ENCODE measurements at places on chromosomes 16 and 17.

DNA sequence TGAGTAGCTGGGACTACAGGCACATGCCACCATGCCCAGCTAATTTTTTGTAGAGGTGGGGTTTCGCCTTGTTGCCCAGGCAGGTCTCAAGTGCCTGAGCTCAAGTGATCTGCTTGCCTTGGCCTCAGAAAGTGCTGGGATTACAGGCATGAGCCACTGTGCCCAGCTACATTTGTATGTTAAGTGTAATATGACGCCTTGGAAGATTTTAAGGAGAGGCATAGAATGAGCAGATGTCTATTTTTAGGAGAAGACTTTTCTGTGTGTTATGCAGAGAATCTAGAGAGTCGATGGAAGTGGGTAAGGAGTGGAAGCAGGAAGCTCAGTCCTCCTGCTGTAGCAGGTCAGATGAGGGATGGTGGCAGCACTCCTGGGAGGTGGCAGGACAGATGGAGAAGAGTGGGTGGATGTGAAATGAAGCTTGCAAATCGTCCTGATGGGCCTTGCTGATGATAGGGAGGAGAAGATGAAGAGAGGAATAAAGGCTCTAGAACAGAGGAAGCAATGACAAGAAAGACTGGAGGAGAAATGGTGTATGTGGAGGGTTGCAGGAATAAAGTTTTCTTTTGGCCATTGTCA lies 125.3 kb downstream of the SHISA6 start:
- no peak for DNase-seq

DNA sequence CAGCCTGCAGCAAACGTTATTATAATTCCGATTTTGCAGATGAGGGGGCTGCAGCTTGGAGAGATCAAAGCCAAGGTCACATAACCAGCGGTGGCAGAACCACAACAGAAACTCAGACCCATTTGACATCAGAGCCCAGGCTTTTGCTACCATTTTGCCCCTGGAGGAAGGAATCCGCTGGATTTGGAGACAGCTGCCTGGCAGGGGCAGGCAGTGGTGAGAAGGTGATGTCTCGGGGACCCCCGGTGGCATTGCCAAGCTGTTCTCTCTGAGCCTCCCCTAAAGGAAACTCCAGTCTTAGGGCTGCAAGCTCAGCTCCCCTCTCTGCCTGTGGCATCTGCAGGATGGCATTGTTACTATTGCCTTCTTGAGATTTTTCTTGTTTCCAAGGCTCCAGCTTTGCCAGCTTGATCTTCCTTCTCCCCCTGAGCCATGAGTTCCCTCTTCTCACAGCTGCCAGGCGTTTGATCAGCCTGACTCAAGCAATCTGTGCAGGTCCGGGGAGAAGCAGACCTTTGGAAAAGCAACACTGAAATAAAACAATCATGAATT lies 40.8 kb downstream of the AIPL1 start:
- DNase-seq, result no peak

GRCh38 chr16:51949282-51949681 lies 597.7 kb downstream of the TOX3 start:
- DNase-seq, result no peak

DNA sequence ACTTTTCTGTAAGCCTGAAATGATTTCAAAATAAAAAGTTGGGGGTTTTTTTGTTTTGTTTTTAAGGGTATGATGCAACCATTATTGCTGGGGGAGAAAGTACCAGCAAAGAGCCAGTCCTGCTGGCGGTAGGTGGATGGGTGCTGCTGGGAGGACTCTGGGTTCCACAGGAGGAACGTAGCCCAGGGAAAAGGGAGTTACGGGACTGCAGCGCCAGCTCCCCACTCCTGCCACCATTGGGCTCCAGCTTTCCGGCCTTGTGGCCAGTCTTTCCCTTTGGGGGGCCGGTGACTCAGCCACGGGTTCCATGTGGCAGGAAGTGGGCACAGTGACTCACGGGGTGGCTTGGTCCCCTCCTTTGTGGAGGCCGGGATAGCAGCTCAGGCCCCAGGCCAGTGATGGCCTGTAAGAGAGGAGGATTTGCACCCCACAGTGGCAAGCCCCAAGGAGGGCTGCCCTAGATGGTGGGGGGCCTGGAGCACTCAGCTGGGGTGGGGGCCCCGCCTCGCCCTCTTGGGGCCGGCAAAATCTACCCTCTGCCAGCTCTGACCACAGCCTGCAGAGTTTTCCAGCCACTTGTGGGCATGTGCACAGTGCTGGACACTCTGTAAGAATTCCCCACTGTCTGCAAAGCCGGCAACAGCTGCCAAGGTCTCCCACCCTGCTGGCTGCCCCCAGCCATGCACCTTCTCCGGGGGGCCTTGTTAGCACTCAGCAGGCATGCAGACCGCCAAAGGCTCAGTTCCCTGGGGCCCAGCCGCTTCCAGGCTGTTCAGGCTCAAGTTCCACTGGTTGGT lies 30.4 kb downstream of the SOCS3 start:
- DNase-seq, result no peak

GRCh38 chr17:11330826-11331225 lies 89.8 kb downstream of the SHISA6 start:
- no peak for DNase-seq

GRCh38 chr17:75181608-75182318 lies 996 bp downstream of the SUMO2 start:
- DNase-seq, result peak; percentile 15

DNA sequence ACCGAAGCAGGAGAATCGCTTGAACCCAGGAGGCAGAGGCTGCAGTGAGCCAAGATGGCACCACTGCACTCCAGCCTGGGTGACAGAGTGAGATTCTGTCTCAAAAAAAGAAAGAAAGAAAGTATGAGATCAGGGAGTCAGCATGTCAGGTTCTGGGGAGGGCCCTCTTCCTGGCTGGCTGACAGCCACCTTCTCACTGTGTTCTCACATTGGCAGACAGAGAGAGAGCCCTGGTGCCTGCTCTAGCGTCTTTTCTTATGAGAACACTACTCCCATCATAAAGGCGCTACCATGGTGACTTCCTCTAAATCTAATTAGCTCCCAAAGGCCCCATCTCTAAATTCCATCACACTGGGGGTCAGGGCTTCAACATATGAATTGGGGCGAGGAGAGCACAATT lies 27.6 kb upstream of the RBBP6 start:
- DNase-seq, result no peak

DNA sequence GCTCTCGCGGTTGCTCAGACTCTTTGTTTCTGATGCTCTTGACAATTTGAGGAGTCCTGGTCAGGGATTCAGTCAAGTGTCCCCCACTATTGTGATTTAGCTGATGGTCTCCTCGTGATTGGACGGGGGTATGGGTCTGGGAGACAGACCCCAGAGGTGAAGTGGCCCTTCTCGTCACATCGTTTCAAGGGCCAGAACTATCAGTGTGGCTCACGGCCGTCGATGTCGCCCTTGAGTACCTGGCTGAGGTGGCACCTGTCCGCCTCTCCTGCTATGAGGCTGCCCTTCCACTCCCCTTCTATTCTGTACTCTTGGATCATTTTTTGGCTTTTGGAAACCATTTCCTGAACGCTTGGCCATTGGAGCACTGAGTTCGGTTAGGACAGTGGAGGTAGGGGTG lies 7.4 kb upstream of the MEAK7 start:
- no peak for DNase-seq

- no peak for DNase-seq
Observed at GRCh38 chr16:28933171-28933570, 1.4 kb downstream of the CD19 start.

DNA sequence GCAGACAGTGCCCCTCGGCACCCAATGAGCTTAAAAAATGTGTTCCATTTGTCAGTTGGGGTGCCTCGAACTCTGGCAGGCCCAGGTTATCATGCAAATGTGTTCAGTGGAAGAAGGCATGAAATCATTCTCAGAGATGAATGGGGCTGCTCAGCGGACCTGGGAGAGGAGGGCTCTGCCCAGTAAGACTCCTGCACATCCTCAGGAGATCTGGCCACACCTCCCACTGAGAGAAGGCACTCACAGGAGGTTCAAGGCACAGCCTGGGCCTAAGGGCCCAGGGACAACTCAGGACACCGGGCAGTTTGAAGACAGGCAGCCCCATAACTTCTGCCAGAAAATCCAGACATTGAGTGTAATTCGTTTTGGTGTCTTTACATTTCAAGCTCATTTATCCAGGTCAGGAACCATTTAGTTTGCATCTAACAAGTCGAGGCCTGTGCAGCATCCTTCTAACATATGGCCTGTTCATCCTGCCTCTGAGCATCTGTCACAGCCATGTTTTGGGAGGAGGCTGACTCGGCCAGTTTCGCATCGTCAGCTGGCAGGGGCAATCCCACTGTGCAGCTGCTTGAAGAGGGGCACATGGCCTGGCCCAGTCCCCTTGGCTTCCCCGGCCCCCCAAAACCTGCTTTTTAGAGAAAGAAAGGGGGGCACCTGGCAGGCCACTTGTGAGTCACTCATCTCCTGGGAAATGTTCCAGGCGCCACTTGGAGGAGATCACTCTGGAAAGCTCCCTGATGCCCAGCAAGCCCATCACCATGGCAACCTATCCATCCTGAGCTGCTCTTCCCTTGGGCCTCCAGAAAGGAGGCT lies 31.2 kb upstream of the BCAR1 start:
- DNase-seq, result no peak

- DNase-seq, result no peak
Observed at GRCh38 chr16:11400076-11400475, 54.8 kb downstream of the RMI2 start.

GRCh38 chr16:84455031-84455430 lies 49.4 kb downstream of the MEAK7 start:
- no peak for DNase-seq

- no peak for DNase-seq
Observed at GRCh38 chr16:70726892-70727361, 41.1 kb upstream of the MTSS2 start.

- no peak for DNase-seq
Observed at GRCh38 chr17:44898768-44899073, 524 bp downstream of the EFTUD2 start.

- DNase-seq, result no peak
Observed at GRCh38 chr17:28293994-28294393, 25.0 kb upstream of the TMEM97 start.

GRCh38 chr17:4522661-4523060 lies 24.0 kb downstream of the SPNS2 start:
- no peak for DNase-seq

- no peak for DNase-seq
Observed at GRCh38 chr17:71019699-71020098, 850.4 kb downstream of the KCNJ2 start.

- DNase-seq, result no peak
Observed at GRCh38 chr17:59699786-59700185, 7.4 kb downstream of the PTRH2 start.

- peak; percentile 74 for DNase-seq
Observed at GRCh38 chr17:82238472-82239201, 9.8 kb downstream of the SLC16A3 start.

- peak; percentile 56 for DNase-seq
Observed at GRCh38 chr17:17740615-17741348, 59.5 kb downstream of the RAI1 start.

GRCh38 chr17:33105911-33106310 lies 114.3 kb downstream of the SPACA3 start:
- DNase-seq, result no peak

- peak; percentile 17 for DNase-seq
Observed at GRCh38 chr16:78122774-78123315, 23.4 kb downstream of the WWOX start.

DNA sequence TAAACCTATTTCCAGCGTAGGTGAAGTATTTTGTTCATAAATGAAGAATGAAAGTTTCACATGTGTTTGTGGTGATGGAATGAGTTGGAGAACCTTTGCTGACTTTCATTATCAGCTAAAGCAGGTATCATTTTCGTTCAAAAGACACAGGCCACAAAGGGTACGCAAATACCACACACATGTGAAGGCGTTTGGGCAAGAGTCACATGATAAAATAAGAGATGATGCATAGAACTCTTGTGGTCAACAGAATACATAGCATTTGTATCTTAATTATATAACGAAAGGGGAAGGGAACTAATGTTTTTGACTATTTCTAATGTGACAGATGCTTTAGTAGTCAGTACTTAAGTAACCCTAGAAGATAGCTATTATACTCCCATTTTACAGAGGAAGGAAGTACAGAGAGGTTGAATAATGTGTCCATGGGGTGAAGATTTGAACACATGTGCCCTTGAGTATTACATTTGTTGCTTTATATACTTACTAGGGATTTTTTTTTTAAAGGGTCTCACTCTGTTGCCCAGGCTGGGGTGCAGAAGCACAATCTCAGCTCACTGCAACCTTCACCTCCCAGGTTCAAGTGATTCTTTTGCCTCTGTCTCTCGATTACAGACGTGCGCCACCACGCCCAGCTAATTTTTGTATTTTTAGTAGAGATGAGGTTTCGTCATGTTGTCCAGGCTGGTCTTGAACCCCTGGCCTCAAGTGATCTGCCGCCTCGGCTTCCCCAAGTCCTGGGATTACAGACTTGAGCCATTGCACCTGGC lies 4.8 kb downstream of the RPA1 start:
- DNase-seq, result no peak

DNA sequence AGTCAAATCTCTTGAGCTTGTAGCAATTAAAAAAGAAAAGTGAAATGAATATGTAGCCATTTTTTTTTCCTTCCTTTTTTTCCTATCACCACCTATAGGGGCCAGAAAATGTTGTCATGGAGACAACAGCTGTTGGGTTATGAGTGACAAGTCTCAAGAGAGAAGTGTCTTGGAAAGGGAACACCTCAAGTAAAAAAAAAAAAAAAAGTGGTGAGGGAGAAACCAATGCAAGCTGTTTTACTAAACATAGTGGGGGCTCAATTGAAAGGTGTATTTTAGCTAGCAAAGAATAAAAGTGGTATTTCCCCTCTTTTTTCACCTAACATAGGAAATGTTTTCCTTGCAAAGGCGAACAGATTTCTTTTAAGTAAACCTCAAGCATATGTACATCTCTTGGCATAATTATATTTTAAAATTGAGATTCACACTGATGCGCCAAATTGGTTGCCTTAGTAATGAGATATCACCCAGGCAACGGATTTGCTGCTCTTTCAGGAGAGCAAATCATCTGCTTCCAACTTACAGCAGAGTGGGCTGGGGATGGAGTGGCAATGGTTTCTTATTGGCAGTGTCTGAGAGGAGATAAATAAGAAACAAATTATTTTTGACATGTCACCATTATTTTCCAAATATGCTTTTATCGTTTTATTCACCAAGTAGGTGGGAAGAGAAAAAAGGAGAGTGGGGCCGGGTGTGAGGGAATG lies 183.6 kb downstream of the MYO1D start:
- DNase-seq, result no peak

DNA sequence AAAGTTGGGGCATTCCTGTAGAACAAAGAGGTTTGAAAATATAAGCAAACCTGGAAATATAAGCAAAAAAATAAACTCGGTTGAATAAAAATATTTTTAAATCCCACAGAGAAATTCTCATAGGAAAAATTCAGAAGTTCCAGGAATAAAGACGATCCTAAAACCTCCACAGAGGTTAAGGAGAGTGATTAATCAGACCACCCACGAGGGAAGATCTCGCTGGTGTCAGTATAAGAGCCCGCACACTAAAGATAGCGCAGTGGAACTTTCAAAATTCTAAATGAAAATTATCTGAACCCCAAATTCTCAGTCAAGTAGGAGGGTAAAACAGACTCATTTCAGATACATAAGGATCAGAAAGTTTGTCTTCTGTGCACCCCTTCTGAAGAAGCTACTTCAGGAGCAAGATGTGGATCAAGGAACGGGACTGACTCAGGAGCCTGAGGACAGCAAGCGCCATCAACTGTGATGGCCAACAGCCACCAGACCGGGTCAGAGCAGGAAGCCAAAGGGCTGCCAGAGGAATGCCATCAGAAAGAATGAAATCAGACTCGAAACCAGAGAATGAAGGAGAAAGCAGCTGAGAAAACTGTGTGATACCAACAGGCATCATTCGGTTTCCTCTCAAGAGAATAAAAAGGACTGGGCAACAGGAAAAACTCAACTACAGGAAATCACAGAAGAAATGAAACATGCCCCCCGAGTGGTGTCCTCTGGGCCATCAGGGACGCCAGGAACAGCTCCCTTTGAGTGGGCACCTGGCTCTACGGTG lies 66.9 kb downstream of the CYTH1 start:
- DNase-seq, result no peak

Measured in CD4-positive, alpha-beta T cell treated with Interleukin-6 at 100 ng/mL for 8 hours (primary cell).